ENCODE measurements at places on chromosomes 1 and 21.

GRCh38 chr1:109566982-109567381 is 18.6 kb downstream of the GNAI3 start:
- no peak for DNase-seq

- peak; percentile 81 for DNase-seq
These were observed 6.5 kb downstream of the INSRR start for GRCh38 chr1:156852418-156852874.

DNA sequence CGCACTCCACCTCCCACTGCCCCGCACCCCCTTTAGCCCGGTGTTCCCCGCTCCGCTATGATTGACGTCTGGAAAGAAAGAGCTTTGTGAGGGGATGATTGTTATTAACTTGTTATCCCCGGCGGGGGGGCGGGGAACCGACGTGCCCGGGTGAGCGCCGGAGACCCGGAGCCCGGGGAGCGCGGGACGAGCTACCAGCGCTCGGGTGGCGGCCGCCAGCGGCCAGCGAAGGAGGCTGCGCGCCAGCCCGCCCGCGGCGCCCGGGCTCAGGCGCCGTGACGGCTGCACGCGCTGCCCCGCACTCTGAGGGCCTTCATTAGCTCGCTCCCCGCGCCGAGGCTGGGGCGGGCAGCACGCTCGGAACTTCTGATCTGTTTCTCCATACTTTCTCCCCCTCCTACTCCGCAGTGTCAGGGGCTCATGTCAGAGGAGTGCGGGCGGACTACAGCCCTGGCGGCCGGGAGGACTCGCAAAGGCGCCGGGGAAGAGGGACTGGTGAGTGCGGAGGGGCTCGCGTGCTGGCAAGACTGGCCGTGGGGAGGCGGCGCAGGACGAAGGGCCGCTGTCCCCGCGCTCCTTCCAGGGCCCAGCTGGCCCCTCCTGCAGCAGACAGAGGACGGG is 2.1 kb downstream of the LHX8 start:
- no peak for DNase-seq

- DNase-seq = no peak
These were observed 108.8 kb downstream of the SYF2 start for GRCh38 chr1:25123551-25123950.

DNA sequence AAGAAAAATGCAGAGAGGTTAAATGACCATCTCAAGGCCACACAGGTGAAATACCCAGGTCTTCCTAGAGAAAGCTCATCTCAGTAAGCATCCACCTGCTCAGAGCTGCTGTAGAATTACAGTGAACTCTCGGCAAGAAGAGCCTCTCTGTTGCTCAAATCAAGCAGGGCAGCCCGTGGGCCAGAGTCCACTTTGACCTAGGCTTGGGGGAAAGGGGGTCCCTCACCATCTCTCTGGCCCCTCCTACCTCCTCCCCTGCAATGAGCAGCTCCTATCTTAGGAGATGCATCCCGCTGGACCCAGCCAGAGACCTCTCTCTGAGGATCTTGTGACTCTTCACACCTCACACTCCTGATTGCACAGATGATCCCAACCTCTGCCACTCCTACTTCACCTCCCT is 364.7 kb downstream of the PTPRU start:
- no peak for DNase-seq

All from NCI-H2029 treated with DMSO at 0.1 percent for 48 hours (cell line).